ENCODE measurements at places on chromosomes 1 and 21.

DNA sequence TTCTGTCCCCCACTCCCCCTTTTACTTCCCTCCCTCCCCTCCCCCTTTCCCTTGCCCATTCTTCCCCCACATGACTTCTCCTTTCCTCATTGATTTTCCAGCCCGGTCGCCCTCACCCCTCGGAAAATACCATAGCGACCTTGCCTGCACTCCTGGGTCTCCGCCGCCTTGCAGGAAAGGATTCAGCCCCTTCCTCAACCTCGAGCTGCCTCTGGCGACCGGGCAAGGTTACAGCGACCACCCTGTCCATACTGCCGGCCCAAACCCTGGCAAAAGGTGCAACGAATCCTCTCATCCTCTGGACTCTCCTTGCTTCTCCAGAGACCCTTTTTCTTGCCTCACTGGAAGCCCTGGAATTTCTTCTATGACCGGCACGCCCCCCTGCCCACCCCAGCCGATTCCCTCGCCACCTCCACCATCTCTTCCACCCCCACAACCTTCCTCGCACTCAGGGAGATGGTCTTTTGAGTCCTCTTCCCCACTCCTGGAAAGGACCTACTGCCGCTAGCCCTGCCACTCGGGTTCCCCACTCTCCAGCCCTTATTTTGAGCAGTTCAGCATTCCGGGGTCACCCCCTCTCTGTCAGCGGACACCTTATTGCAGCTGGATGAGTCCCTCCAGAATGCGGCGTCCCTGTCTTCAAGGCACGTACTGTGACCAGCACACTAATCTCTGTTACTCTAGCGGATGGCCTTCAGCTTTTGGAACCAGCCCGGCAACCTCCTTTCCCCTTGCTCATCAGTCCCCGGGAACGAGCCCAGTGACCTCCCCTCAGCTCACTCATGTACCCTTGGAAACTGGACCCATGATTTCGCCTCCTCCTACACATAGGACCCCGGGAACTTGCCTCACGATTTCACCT is 846 bp downstream of the NSUN4 start:
- no peak for DNase-seq

GRCh38 chr1:26022404-26022779 is 817 bp downstream of the EXTL1 start:
- DNase-seq, result no peak

DNA sequence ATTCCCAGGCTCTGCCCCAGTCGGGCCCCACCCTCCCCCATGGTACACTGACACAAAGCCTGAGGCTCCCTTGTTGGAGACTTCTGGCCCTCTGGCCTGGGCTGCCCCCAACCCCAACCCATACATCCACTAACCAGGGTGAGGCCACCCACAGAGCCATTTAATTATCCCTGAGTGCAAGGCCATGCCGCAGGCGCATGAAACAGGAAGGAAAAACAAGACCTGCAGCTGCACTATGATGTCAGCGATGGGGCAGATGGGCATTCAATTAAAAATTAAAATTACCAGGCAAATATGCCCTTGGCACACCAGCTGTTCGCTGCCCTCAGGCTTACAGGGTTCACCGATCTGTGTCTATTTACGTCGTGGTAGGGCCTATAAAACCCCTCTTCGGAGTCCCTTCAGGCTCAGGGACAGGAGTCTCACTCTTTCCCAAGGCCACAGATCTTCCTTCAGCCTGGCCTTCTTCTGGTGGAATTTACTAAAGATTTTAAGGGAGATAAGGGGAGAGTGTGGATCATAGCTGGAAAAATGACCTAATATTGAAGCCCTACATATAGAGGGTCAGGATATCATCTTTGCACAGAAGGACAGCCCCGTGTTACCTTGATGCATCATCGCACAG is 29.6 kb upstream of the RGS16 start:
- no peak for DNase-seq

- DNase-seq, result no peak
Observed at GRCh38 chr1:55877437-55878232, 662.5 kb upstream of the USP24 start.

- no peak for DNase-seq
Observed at GRCh38 chr1:44862829-44863401, 19.9 kb upstream of the PTCH2 start.

DNA sequence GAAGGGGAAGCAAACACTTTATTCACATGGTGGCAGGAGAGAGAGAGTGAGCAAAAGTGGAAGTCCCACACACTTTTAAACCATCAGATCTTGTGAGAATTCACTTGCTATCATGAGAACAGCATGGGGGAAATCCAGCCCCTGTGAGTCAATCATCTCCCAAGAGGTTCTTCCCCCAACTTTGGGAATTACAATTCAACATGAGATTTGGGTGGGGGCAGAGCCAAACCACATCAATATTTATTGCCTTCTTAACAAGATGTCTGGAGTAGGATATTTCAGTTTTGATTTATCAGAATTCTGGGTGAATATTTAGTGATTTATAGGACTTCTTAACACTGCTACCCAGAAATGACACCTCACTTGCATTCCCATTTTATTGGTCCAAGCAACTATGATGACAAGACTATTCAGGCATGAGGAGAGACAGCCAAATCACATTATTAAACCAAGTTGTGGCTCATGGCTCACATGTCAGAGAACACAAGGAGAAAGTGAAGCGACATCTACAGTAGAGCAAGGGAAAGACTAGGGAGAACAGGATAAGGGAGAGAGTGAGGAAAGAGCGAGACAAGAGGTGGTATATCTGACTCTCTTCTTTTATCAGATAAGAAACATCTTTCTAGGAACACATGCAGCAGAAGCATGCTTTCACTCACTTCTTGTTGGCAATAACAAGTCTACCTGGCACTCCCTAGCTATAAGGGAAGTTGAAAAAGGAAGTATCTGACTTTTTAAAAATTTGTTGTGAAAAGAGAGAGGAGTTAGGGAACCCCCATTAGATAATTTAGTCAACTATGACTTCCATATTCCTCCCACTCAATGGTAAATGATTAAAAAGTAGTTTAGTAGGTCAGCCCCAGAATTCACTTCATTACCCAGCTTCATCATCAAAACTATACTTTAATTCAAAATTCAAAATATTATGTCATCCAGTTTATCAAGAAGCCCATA is 36.6 kb upstream of the PTPRC start:
- peak; percentile 27 for DNase-seq

GRCh38 chr1:112852276-112852675 is 103.7 kb downstream of the SLC16A1 start:
- DNase-seq, result no peak

- no peak for DNase-seq
Observed at GRCh38 chr1:220045356-220046051, 801 bp downstream of the EPRS1 start.

- DNase-seq, result peak; percentile 7
Observed at GRCh38 chr1:226223786-226224244, 351 bp downstream of the MIXL1 start.

- DNase-seq, result no peak
Observed at GRCh38 chr1:12177156-12177998, 10.6 kb downstream of the TNFRSF1B start.

DNA sequence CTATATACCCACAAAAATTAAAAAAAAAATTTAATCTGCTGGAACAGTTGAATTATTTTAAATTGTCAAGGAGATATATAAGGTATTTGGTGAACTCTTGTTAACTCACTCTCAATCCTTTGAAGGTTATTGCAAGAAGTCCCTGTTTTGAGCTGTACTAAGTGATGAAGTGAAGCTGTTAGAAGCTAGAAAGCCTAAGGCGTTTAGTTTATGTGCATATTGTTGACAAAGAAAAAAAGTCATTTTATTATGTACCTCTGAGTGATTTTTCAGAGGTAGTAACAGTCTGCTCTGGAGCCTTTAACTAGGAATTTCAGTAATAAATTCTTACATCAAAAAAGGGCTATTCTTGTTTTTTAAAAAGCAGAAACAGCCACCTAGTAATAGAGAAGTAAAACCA is 59.6 kb downstream of the TMEM200B start:
- DNase-seq, result no peak

GRCh38 chr21:25385911-25386474 is 221.3 kb downstream of the MRPL39 start:
- DNase-seq, result no peak

GRCh38 chr1:245091818-245092637 is 62.8 kb upstream of the KIF26B start:
- no peak for DNase-seq

DNA sequence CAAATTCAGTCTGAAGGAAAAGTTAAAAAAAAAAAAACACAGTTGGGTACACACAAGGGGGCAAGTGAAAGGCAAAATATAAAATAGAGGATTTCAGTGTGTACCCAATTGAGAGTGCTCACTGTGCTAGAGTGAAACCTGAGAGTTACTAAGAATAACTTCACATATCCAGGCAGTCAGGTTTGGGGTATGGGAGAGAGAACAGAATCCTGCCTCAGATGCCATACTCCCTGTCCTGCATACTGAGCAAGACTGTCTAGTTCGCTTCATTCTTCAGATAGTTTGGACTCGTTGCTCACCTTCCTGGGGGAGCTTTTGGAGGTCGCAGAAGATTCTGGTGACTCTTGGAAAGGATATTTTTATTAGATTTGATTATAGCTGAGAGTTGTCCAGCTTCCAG is 20.4 kb downstream of the CEP85 start:
- no peak for DNase-seq

DNA sequence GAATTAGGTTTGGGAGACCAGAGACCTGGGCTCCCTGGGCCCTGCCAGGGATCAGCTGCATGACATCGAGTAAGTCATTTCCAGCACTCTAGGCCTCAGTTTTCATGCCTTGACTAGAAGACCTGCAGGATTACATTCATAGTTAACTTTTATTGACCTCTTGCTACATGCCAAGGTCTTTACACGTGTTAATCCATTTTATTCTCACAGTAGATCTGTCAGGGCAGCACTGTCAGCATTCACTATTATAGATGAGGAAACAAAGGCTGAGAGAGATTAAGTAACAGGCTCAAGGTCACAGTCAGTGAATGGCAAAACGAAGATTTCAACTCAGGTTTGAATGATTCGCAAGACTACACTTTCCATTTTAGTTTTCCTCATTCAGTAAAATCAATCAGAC is 37.0 kb downstream of the PGM1 start:
- DNase-seq, result no peak

GRCh38 chr21:26948194-26948593 is 18.7 kb downstream of the ADAMTS5 start:
- no peak for DNase-seq

GRCh38 chr1:218377143-218377660 is 32.1 kb downstream of the TGFB2 start:
- DNase-seq, result peak; percentile 34

- DNase-seq, result peak; percentile 59
Observed at GRCh38 chr1:38005195-38006007, at the start of gene FHL3. Gene FHL3, minus strand, starts transcription at chr1:38005514. Its CDS starts 6,102 bp downstream, at chr1:37999412.

DNA sequence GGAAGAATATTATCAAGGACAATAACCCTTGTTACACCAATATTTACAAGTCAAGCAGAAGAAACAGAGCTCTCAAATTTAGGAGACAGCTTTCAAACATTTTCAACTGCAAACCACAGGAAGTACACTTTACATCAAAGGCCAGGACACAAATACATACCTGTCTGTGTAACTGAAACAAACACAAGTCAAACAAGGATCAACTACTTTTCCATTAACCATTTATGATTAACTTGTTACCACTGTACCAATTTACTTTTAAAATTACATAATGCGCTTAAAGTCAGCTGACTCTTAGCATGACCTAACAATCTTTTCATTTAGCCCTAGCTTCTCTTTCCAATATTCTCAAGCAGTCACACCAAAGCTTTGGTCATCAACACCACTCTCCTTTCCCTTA is 43.5 kb downstream of the TRIM33 start:
- DNase-seq, result no peak

DNA sequence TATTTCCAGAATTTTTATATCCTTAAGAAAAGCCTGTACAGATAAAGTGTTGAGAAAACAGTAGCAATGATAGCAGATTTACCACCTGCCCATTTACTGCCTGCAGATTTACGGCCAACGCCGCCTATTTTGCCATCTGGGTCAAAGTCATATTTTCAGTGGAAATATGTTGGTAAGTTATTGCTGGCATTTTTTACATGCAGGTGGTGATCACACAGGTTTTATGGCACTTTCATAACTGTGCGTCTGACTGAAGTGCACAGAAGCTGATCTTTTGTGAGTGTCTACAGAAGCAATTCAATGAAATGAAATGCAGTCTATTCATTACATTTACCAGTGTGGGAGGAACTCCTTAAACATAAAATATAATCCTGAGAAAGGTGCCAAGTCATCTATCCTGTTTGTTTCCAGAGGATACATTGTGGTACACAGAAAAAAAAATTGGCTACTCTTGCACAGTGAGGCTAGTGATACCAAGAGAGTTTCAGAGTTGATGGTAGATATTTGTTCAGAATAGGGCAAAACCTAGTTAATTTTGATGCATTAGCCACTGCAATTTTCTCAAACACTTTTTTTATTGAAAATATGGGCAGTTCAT is 458.5 kb downstream of the NEGR1 start:
- no peak for DNase-seq

DNA sequence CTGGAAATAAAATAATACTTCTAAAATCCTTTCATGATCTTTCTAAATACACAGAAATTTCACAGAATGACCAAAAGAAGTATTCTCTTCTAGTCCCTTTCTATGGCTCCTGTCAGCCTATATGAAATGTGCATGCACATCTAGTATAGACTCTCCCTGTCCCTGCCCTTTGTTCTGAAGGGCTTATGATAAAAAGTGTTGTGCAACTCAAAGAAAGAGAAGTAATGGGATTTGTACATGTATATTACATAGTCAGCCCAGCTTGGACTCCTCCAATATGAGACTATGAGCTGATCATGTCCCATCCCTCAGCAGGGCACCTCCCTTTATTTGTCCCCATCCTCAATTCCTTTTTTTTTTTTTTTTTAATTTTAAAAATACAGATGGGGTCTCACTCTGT is 42.1 kb upstream of the LAX1 start:
- no peak for DNase-seq

- DNase-seq, result no peak
Observed at GRCh38 chr1:74457253-74457652, 55.2 kb downstream of the LRRC53 start.

DNA sequence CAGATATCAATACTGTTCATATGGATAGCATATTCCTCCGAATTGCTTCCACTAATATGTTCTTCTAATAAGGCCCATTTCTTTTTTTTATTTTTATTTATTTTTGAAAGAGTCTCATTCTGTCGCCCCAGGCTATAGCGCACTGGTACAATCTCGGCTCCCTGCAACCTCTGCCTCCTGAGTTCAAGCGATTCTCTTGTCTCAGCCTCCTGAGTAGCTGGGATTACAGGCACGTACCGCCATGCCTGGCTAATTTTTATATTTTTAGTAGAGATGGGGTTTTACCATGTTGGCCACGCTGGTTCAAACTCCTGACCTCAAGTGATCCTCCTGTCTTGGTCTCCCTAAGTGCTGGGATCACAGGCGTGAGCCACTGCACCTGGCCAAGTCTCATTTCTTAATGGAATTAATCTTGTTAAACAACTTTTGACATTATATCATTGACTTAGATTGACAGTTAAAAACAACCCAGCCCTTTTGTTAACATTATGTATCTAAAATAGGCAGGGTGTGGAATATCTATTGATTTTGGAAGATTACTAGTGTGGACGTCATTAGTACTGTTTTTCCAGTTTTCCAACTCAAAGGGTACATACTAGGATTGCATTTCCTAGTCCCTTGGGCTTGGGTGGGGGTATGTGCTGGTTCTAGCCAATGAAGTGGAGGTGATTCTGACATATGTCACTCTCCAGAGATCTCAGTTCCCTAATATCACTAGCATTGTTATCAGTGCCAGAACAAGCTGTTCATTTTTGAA is 281.4 kb downstream of the GRIK1 start:
- no peak for DNase-seq

- no peak for DNase-seq
Observed at GRCh38 chr1:192235127-192235526, 76.9 kb downstream of the RGS18 start.
